ENCODE measurements at places on chromosomes 6 and 20. TPM values are rescaled to one million over a fixed set of nuclear protein-coding genes. Genes with fewer than 3 reads are reported as not detected.

NAPB gene
- total RNA-seq: 10.8 TPM

DNA sequence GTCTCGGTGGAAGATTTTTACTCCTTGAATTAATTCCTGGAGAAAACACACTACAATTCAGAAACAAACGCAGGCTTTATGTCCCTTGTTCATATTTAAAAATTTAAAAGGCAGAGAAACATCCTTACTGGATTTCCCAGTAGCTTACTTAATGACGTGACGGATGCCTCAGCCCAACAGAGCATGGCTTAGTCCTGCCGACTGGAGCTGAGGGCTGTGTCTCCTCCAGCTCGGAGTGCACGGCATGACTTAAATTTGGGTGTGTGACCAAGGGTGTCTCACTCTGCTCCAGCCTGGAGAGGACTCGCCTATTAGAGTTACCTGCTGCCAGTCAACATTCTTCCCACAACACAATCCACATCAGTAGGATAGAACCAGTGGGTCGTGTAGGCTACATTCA is 107.1 kb downstream of the PSMB1 start:
- no peak for DNase-seq

VSX1 gene
- not detected for total RNA-seq

PLAGL2 gene
- 15.9 TPM for total RNA-seq

GRCh38 chr20:44495802-44496481 is 20.3 kb downstream of the TTPAL start:
- no peak for DNase-seq

OARD1 gene
- 22.1 TPM for total RNA-seq

GRCh38 chr20:38748861-38749149 is 545 bp downstream of the ACTR5 start:
- DNase-seq: no peak

GRCh38 chr20:62336775-62337557 is 30.1 kb downstream of the LAMA5 start:
- no peak for DNase-seq

- peak; percentile 68 for DNase-seq
These were observed 52.8 kb upstream of the BMP6 start for GRCh38 chr6:7673063-7673536.

CLVS2 gene
- not detected for total RNA-seq

HSPA12B gene
- total RNA-seq: 33.7 TPM

DNA sequence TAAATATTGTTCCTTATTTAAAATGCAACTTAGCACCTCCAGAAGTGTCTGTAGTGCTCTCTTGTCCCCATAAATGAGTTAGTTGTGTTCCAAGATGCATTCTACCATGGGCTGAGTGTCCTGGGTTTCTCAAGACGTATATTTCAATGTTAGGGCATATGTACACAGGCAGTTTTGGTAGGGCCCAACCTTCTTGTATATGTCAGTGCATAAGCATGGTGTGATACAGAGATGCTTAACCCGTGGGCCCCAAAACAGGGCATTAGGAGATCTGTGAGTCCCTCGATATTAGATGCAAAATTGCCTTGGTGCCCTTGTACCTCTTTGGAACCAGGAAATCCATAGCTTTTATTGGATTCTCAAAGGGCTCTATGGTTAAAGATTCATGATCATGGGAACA is 91.5 kb upstream of the HIVEP1 start:
- no peak for DNase-seq

C6orf136 gene
- 22.8 TPM for total RNA-seq

DNA sequence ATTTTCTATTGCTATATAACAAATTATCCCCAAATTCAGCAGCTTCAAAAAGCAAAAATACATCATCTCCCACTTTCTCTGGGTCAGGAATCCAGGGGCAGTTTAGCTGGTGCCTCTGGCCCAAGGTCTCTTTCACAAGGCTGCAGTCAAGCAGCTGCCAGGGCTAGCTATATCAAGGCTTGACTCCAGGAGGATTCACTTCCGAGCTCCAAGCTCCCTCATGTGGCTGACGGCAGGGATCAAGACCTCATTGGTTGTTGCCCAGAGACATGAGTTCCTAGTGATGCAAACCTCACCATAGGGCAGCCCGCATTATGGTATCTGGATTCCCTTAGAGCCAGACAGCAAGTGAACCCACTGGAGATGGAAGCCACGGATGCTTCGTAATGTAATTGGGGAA is 1.3 kb upstream of the VNN1 start:
- no peak for DNase-seq

HSPA1L gene
- 2.0 TPM for total RNA-seq

SGK2 gene
- 1.7 TPM for total RNA-seq

- DNase-seq: no peak
These were observed 377.1 kb downstream of the ADGRB3 start for GRCh38 chr6:69012211-69012610.

DNA sequence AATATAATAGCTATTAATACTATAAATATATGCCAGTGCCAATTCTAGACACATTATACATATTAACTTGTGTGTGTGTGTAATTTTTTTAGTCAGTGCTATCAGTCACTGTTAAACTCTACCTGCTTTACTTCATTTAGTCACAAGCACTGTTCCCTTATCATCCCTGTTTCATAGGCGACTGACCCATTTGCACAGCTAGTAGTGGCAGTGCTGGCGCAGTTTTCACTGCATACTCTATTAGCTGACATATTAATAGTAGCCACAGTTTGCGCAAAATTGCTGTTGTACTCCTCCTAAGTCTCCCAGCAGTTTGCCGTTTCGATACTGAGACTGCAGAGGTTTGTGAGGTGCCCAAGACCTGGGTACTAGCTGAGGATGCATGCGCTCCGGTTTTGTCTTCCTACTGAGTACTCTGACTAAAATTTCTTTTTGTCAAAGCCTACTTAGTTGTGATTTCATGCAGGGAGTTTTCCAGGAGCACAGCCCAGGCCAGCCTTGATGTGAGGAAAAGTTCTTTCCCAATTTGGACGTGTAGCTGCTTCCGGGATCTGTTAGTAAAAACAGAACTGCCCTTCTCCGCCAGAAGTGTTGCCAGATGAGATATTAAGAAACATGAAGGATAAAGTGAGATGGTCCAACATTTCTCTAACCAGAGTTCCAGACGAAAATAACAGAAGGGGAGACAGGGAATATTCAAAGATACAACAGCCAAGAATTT is 5.6 kb downstream of the BAG2 start:
- DNase-seq: no peak

CASP8AP2 gene
- total RNA-seq: 16.5 TPM

ZNF831 gene
- total RNA-seq: 1.0 TPM

NOX3 gene
- not detected for total RNA-seq

GRCh38 chr20:46698788-46699187 is 9.5 kb upstream of the TP53RK start:
- DNase-seq: no peak

- DNase-seq: no peak
These were observed 10.2 kb upstream of the MYT1 start for GRCh38 chr20:64153861-64154589.

DNA sequence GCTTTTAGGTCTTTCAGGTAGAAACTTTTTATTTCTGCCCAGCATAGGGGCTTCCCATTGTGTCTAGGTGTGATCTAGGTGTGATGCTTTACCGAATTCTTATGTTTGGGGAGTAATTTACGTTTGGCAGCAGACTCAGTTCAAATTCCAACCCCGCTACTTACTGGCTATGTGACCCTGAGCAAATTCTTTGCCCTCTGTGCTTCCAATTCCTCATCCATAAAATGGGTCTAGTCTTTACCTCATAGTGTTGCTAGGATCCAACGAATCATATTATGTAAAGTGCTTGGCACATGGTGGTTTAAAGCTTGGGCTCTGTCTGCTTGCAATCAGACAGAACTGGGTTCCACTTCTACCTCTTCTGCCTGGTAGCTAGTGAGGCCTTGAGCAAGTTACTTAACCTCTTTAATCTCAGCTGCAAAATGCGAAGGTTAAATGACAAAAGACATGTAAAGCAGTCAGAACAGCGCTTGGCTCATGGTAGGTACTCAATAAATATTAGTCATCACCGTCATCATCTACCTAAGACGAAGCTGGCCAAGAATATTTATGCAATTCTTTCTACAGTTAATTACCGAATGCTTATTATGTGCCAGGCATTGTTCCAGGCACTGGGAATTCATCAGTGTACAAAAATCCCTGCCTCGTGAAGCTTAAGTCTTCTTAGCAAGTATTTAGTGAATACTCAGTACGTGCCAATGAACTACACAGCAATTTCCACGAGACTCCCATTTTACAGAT is 1.0 kb downstream of the NSFL1C start:
- no peak for DNase-seq

DNA sequence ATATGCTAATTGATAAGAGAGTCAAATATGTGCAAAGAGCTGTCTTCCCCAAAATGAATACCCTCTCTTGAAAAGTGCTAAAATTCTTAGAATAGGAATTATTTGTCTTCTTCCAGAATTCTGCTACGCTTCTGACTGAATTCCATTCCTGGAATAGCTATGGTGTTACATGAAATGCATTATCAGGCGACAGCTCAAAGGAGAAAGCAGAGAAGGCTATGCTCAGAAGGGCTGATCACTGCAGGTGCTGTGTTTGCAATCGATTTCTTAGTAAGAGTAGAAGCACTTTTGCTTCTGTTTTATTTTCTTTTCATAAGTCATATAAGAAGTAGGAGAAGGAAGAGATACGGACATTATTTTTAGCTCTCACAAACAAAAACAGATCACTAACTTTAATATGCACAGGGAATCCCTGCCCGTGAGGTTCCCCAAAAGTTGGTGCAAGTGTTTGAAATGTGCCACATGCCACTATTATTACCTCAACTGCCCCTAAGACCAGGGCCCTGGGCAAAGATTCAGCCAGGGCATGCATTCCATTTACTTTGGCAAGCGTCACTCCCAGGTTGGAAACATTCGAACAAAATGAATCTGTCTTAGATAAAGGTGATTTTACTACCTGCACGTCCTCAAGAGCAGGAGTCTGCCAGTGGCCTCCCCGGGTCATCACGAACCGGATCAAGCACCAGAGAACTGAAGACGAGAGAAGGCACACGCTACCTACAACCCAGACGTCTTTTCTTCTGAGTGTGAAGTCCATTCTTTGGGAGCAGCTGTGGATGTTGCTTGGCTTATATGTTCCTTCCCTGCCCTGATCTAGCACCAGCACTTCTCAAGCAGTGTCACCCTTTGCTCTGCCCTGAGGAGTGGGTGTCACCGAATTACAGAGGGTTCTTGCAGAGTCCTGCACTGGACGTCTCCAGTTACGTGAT is 7.2 kb downstream of the MYLK4 start:
- no peak for DNase-seq

LAMP5 gene
- total RNA-seq: 0.49 TPM

DNA sequence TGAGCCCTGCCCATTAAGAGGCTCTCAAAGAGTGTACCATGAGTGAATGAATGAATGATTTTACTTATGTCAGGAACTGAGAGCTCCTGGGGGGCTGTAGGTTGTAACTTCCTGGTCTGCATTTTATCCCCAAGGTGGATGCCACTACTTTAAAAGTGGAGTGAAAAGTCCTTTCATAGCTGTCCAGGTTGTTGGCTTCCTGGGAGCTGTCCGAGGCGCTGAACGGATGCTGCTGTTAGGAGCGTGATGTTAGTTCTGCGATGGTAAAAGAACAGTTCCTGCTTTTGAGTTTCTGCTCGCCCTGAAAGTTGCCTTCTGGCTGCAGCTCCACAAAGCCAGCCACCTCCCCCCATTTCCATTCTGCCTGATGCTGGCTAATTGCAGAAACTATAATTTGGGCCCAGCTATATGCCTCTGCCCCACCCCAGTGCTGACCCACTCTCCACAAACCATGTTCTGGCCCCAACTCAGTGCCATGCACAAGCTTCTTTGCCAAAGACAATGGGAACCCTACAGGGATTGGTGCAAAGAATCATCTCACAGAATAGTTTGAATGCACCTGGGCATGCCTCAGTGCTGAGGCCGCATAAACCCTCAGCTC is 330.9 kb upstream of the CDH4 start:
- peak; percentile 72 for DNase-seq

- no peak for DNase-seq
These were observed 150.7 kb downstream of the DTNBP1 start for GRCh38 chr6:15512126-15512525.

HLA-DQB1 gene
- total RNA-seq: 94.9 TPM

- no peak for DNase-seq
These were observed 94.5 kb downstream of the SSR1 start for GRCh38 chr6:7218406-7218988.

DNA sequence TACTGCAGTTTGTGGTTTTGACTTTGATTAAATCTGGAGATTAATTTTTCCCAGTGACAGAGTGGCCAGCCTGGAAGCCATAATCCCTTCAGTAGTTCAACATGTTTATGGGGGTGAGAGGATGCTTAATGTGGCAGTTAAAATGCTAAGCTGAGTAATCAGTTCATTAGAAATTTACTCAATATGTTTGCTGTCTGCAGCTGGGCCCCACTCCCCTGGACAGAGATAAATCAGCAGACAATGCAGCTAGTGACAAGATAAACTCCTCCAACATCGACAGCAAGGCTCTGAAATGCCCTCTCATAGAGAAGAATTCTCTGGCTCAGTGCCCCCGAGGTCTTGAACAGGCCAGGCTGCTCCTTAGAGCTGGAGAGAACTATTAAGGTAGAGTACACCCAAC is 101.9 kb downstream of the LRFN2 start:
- DNase-seq: no peak

- no peak for DNase-seq
These were observed 29.9 kb upstream of the SYNCRIP start for GRCh38 chr6:85672623-85673022.
